ENCODE measurements at places on chromosomes 6 and 20.

DNA sequence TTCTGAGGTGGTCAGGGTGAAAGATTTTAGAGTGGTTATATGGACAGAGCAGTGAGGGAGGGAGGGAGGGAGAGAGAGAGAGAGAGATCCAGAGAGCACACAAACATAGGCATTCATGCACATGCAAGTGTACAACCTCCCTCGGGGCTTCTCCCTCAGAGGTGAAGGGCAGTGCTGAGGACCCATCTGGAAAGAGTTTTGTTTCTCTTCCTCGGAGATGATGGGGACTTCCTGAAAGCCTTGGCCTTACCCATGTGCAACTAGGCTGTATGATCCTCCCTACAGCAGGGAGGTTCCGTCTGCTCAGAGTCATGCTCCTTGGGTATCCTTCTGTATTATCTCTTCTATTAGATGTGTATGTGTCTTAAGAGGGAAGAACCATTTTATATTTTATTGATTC lies 21.4 kb upstream of the TSPYL1 start:
- DNase-seq, result no peak

GRCh38 chr6:109458774-109459531 lies 3.4 kb upstream of the MICAL1 start:
- peak; percentile 73 for DNase-seq

DNA sequence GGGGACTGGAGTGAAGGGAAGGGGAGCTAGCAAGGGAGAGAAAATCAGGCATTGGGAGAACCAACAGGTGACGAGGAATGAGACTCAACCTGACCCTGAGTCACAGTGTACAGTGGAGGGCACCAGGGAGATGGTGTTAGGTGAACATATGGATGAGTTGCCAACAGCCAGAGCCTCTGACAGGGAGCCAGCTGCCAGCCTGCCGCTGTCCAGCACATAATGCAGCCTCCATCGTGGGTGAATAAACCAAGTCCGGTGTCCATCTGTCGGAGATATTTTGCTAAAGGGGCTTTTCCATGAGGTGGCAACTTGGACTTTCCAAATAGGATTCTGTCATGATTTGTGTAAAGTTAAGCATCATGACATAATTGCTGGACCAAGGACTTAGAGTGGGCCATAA lies 88.1 kb downstream of the CDH4 start:
- DNase-seq, result no peak

DNA sequence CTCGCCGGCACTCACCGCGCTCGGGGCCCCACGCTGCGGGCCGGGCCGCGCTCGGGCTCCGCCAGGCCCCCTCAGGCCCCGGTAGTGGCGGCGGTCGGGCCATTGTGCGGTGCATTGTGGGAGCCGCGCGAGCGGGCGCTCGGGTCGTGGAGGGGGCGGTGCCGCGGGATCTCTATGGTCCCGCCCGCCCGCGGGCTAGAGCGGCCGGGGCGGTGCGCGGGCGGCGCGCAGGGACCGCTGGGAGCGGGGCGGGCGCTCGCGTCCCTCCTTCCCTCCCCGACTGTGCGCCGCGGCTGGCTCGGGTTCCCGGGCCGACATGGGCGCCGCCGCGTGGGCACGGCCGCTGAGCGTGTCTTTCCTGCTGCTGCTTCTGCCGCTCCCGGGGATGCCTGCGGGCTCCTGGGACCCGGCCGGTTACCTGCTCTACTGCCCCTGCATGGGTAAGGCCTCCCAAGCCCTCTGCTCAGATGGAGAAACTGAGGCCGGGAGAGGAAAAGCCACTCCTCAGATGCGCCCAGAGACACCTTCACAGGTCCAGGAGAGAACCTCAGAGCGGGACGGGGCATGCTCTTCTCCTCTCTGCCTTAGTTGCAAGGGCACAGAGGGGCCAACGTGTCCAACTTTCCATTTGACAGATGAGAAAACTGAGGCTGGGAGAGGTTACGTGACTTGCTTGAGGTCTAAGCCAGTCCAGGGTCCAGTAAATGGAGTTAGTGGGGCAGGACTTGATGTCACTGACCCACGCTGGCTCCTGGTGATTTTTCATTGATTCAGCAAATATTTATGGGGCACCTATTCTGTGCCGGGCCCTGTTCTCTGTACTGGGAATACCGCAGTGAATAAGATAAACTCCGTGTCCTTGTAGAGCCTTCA lies at the start of the genes PLAGL2 and POFUT1:
Gene PLAGL2, minus strand, starts transcription at position 118 of the 873 bp plus-strand sequence. CDS start 5,565 bp downstream, outside the sequence.
Gene POFUT1, plus strand, starts transcription at position 255 of the 873 bp plus-strand sequence. Its CDS starts 62 bp downstream, at position 317.
- DNase-seq, result peak; percentile 94

DNA sequence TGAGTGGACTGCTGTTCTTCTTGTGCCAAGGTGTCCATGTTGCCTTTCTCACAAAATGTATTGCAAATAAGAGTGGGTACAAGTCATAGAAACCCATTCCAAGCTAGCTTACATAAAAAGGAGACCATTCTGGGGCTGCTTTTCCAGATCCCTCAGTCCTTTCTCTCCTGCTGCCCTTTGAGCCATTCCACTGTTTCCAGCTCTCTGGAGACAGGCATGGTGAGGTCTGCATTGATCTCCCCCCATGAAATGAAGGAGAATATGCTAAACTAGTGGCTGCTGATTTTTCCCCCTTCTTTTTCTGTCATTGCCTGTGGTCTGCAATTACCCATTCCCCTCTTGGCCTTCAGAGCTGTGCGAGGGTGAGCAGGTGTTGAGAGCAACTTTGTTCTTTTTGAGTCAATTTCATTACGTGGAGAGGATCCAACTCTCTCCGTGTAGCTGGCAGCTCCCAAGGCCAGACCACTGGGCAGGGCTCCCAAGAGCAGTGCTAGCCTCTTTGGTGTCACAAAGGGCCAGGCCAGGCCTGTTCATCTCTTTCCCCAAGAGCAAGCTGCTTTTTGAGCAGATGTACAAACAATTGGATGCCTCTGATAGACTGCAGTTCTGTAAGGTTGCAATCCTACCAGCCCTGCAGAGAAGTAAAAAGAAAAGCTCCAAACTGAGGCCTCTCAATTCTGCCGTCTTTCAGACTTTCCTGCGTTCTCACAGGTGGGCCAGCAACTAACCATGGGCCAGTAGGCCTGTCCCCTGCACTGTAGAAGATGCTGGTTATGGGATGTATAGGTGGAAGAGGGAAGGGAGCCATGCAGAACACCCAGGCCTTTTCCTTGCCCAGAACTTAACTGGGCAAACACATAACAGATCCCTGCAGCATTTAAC lies 96.1 kb upstream of the ARMC2 start:
- DNase-seq, result no peak

Data from GM12865 (cell line).